Esophagus mucosa (tissue), 1 donor: ENCODE measurements at places on chromosomes 6 and 20. TPM values are rescaled to one million over a fixed set of nuclear protein-coding genes. Genes with fewer than 3 reads are reported as not detected.

DNA sequence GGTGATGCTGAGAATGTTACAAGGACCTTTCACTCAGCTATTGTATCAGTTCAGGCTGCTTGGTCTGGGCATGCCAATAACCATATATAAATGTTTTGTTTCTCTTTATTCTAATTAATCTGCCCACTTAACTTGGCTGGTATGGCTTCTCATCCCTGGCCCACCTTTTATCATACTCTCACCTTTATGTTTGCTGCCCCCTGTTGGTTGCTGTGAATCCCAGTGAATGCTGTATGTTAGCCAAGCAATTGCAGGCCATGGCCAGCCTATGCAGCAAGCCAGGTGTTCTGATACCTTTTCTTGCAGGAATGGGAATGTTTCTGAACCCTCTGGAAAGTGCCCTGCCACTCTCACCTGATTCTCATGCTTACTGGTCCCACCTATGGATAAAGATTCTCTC lies 54.6 kb downstream of the PCSK2 start:
- no peak for ATAC-seq

EPPIN gene
- not detected for total RNA-seq

SLC16A10 gene
- total RNA-seq, result 0.24 TPM

GRCh38 chr6:165616116-165616515 lies 46.9 kb downstream of the PDE10A start:
- no peak for ATAC-seq

- ATAC-seq, result no peak
Measured at GRCh38 chr20:37915800-37916570, 13.1 kb downstream of the VSTM2L start.

DNA sequence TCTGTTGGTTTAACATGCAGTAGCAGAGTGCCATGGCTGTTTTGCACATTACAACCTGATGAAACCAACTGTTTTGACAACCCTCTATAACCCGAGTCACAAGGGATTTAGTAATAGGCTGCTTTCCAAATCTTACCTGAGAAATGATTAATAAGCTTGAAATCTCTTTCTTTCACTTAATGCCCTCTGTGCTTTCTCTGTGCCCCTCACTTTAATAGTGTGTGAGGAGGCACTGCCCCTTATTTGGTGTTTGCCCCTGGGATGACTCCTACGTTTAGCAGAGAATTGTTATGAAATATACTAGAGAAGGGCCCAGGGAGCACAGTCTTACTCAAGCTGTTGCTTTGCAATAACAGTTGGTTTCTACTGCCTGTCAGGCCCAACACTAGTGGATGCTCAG lies 31.0 kb upstream of the PTCHD4 start:
- peak; percentile 74 for ATAC-seq

TOMM34 gene
- 11.4 TPM for total RNA-seq

PSORS1C2 gene
- total RNA-seq, result 0.40 TPM

ZKSCAN4 gene
- 2.6 TPM for total RNA-seq

DNA sequence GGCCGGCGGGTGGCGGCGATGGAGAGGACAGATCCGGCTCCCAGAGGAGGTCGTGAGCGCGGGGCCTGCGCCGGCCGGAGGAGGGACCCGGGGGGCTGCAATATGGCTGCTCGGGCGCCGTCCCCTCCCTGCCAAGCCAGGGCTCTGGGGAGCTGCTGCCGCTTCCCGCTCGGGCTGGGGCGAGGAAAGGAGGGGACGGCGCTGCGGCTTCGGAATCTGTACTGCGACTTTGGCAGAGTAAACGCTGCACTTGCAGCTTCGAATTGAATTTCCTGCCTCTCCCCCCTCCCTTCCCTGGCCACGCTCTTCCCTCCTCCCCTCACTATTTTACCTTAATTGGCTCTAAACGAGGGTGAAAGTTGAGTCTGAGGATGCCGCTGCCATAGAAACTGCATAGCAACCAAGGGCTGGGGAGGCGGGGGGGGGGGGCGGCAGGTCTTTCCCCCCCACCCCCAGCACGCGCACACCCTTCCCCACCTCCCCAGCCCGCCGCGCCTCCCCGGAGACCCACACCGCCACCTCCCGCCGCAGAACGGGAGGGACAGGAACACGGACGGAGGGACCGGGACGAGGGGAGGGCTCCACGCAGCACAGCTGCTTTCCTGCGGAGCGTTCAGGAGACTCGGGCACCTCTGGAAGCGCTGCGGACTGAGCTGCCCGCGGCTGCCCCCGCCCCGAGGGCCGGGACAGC lies 93.9 kb downstream of the RNASET2 start:
- peak; percentile 35 for ATAC-seq

SASH1 gene
- 65.2 TPM for total RNA-seq

DNA sequence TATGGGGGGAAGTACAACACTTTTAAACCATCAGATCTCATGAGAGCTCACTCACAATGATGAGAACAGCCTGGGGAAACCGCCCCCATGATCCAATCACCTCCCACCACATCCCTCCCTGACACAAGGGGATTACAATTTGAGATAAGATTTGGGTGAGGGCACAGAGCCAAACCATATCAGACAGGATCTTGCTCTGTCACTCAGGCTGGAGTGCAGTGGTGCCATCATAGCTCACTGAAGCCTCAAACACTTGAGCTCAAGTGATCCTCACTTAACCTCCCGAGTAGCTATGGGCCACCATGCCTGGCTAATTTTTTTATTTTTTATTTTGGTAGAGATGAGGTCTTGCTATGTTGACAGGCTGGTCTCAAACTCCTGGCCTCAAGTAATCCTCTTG lies 5.1 kb upstream of the IYD start:
- ATAC-seq, result no peak

DNA sequence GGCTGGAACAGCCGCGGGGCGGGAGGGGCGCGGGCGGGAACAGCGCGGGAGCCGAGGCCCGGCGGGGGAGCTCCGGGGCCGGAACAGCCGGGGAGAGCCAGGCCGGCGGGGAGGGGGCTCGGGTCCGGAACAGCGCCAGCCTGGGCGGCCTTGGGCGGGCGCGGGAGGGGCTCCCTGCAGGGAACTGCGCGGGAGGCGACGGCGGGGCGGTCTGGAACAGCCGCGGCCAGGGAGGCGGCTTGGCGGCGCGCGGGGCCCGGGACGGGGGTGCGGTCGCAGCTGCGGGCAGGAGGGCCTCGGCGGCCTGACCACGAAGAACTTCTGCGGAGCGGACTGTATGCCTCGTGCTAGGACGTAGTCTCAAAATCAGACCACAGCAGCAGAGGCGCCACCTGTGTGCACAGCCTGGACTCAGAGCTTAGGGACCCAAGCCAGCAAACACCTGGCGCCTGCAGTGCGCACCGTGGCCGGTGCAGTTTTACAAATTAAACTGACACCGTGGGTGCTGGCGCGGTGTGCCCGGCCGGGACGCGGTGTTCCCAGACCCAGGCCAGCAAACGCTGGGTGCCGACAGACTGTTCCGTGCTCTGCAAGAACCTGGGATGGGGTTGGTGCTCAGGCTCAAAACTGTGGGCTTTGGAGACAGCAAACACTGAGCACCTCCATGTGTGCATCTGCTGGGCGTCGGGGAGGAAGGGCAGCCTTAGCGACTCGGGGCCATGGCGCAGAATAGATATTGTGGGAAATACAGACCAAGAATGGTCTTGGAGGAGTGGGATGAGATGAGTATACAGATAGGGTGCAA lies 572 bp downstream of the ZNF341 start:
- ATAC-seq, result peak; percentile 88

DNA sequence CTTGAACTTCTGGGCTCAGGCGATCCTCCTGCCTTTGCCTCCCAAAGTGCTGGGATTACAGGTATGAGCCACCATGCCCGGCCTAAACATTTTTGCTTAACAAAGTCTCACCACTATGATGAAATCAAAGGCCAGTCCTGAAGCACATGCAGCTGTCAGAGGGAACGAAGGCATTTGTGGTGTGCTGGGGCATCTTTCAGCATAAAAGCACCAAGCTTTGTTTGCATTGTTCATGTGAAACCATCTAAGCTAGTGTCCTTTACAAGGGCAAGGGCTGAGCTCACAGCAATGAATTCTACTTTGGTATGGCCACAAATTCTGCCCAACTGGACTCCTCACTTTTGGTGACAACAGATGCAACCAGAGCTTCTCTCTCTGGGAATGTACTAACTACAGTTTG lies 66.8 kb downstream of the ZFP64 start:
- no peak for ATAC-seq

GRCh38 chr20:50144362-50144761 lies 9.2 kb downstream of the PEDS1 start:
- peak; percentile 67 for ATAC-seq

GRCh38 chr6:47700596-47700995 lies 2.2 kb downstream of the ADGRF4 start:
- ATAC-seq, result no peak

GRCh38 chr6:82419859-82420258 lies 56.2 kb downstream of the TPBG start:
- ATAC-seq, result no peak

GRCh38 chr20:36261389-36262105 lies 25.3 kb downstream of the AAR2 start:
- no peak for ATAC-seq

GRCh38 chr6:12096342-12096741 lies 84.2 kb downstream of the HIVEP1 start:
- ATAC-seq, result no peak

- ATAC-seq, result no peak
Measured at GRCh38 chr20:10853176-10853575, 179.4 kb upstream of the JAG1 start.

DNA sequence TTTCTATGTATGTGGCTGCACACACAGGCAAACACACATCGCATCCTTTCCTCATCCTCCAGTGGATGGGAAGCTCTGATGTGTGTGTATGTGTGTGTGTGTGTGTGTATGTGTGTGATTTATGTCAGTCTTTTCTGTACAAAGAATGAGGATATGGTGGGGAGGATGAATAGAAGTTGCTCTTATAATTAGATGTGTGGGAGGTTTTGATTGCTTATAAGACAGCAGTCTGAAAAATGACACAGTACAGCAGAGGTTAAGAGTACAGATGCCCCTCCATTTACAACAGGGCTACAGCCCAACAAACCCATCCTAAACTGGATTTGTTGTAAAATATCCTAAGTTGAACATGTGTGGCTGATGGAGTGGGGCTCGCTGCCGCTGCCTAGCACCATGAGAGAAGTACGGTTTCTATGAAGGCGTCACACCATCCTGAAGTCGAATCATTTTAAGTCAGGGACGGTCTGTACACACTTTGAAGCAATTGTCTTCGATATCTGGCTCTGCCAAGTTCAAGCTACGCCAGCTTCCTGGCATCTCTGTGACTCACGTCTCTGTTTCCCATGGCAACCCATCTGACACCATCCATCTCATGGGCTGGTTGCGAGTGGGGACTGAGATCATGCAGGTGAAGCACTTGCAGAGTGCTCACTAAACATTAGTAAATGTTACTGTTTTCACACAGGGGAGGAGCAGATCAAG lies 252.6 kb downstream of the MYLK4 start:
- peak; percentile 78 for ATAC-seq

GRCh38 chr20:49471397-49471796 lies 11.1 kb downstream of the KCNB1 start:
- ATAC-seq, result no peak

- peak; percentile 65 for ATAC-seq
Measured at GRCh38 chr6:33000055-33000454, 9.3 kb downstream of the HLA-DOA start.

BTNL2 gene
- total RNA-seq, result not detected

FILIP1 gene
- total RNA-seq, result 0.60 TPM

DNA sequence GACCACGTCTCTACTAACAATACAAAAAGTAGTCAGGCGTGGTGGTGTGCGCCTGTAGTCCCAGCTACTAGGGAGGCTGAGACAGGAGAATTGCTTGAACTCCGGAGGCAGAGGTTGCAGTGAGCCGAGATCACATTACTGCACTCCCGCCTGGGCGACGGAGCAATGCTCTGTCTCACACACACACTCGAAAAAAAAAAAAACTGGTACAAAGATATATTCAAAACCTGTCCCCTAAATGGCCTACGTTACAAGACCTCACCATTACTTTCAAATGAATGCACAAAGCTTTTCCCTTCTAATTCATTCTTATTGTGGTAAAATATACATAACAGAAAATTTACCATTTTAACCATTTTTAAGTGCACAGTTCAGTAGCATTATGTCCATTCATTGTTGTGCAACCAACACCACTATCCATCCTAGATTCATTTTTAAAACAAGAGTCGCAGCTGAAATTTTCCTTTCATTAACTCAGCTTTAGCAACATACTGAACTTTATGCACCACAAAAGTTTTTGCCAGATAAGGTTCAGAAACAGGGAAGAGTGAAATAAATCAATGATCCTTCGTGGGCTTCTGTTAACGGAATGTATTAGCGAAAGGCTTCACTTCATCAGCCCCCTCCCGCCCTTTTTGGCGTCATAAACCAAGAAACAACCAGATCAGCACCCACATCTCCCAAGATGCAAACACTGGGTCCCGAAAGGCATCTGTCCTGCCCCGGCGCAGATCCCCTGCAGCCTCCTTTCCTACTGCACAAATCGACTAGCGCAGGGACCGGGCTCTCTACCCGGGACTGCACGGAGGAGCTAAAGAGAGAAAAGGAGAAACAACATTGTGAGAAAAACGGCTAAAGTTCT lies 825 bp upstream of the FAM135A start:
- peak; percentile 9 for ATAC-seq

DNA sequence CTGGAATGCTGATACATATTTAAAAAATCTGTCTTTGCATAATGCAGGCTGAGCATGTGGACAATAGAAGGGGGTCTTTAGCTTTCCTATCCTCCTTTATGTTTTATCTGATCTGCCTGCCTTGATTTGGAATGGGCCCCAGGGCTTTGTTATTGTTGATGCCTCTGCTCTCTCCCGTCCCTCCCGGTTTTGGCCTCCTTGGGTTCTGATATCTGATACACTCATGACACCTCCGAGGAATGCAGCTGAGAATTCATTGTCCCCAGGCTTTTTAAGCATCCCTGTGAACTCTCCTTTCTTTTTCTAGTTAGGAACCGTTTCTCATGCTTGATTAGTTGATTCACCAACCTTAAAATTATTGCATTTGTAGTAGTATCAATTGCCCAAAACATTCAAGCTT lies 185.5 kb upstream of the RALGAPA2 start:
- no peak for ATAC-seq

GRCh38 chr6:152457949-152458624 lies 179.1 kb downstream of the SYNE1 start:
- ATAC-seq, result no peak

- ATAC-seq, result no peak
Measured at GRCh38 chr20:38034108-38034649, 633 bp downstream of the RPRD1B start.

DNA sequence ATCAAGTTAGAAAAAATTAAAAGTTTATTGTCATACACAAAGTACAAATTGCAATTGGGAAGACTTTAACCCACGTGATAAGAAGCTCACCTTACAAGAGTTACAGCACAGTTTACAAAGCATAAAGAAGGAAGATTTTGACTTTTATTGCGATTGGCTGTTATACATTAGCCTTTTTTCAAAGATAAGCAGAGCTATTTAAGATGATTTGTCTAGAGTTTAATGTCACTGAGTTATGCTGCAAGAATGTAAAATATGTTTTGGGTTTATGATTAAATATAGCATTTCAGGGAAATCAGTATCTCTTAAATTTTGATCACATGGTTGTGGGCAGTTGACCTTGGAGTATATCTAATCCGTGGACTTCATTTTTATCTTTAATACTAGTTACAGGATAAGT lies 664.2 kb upstream of the PTCHD4 start:
- ATAC-seq, result no peak

TP53TG5 gene
- total RNA-seq, result 0.36 TPM

GRCh38 chr20:59708326-59708725 lies 104.0 kb downstream of the PHACTR3 start:
- no peak for ATAC-seq

TBX18 gene
- total RNA-seq, result 1.6 TPM

- no peak for ATAC-seq
Measured at GRCh38 chr6:129661536-129662405, 48.2 kb downstream of the ARHGAP18 start.

KCNB1 gene
- 0.52 TPM for total RNA-seq
